ENCODE measurements at places on chromosomes 6 and 20.

DNA sequence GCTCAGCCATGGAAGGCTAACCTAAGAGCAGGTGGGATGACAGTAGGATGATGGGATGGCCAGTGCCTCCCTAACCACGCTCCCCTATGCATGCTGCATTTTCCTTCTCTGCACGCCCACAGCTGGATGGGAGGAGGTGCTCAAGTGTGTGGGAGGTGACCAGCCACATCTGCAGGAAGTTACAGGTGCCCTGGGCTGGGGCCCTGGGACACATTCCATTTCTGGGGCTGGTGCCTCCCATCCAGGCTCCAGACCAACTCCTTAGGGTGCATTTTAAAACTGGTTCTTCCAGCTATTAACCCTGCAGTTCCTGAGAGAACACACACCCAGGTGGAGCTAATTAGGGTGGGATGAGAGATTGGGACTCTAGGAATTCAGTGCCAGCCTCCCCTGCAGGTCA, 135.3 kb upstream of the ARMC2 start:
- no peak for DNase-seq

GRCh38 chr6:104686550-104687175, 173.1 kb downstream of the HACE1 start:
- no peak for DNase-seq

GRCh38 chr20:10603971-10604864, 69.6 kb downstream of the JAG1 start:
- no peak for DNase-seq

- DNase-seq: peak; percentile 67
These were observed 501 bp downstream of the PLCG1 start for GRCh38 chr20:41137614-41138474.

GRCh38 chr20:6582449-6582848, 185.0 kb upstream of the BMP2 start:
- DNase-seq: no peak

DNA sequence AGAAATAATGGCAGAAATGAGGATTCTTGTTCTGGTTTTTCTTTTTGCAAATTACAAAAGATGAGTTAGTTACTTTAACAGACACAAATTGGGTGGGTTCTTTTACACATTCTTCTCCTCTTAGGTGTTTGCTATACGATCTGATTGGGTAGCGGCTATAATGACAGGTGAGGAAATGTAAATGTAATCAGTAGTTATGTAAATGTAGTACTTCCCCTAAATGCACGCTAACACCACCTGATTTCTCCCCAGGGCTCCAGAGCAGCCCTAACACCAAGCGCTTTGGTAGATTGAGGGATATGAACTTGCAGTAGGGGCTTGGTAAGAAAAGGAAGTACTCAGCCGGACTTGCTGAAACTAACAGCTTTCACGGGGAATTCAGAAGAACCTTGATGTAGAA, 499.4 kb upstream of the NOX3 start:
- DNase-seq: no peak

- no peak for DNase-seq
These were observed 27.4 kb downstream of the MRS2 start for GRCh38 chr6:24430086-24430485.

GRCh38 chr6:165617528-165617927, 45.5 kb downstream of the PDE10A start:
- no peak for DNase-seq

- no peak for DNase-seq
These were observed 40.3 kb downstream of the PRDM1 start for GRCh38 chr6:106126482-106126881.

DNA sequence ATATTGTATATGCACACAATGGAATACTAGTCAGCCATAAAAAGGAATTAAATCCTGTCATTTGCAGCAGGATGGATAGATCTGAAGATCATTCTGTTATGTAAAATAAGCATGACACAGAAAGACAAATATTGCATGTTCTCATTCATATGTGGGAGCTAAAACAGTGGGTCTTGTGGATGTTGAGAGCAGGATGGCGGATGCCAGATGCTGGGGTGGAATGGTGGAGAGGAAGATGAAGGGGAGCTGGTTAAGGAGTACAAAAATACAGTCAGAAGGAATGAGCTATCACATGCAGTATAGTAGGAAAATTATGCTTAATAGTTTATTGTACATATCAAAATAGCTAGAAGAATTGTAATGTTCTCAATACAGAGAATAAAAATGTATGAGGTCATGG, 41.8 kb downstream of the THBS2 start:
- no peak for DNase-seq

DNA sequence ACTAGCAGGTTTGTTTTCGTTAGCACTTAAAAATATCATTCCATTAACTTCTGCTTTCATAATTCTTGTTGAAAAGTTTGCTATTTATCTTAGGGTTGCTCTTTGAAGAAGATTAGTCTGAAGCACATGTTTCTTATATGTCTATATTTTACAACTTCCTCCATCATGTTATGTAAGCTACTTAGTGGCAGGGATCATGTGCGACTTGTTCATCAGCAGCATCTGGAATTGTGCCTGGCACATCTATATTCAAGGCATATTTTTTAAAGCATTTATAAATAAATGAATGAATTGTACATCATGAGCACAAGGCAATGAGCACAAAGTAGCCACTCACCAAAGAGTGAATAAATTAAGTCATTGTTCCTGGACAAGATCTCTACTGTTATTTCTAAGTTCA, 187.2 kb upstream of the COL21A1 start:
- DNase-seq: no peak

DNA sequence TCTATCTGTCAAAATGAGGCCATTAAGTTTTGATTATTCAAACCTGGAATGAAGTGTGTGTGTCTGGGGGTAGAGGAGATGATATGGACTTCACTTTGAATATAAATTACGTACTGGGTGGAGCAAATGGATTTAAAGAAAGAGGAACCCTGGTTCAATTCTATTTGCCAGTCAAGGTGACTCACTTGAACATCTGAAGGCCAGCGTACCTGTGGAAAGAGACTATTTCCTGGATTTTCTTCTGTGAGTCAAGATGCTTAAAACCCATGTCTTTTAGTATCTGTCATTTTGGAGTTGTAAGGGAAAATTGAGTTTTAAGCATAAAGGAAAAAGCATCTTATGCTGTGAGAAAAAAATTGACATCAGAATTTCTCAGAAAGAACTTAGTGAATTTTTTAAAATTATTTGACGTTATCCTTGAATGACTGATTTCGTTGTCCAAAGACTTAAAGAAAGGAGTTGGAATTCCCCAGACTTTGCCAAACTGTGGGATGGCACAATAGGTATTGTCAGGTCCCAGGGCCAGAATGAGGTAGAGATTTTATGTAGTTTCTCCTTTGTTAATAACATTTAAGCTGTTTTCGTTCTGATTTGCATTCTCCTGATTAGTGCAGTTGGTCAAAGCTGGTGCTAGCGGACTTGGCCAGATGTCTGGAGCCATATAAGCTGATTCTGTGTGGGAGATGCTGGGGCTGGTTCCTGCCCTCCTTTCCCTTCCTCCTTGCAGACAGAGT, 2.4 kb upstream of the PPP1R14C start:
- DNase-seq: no peak

GRCh38 chr20:25047766-25048165, 10.2 kb downstream of the ACSS1 start:
- no peak for DNase-seq

- no peak for DNase-seq
These were observed 206.9 kb downstream of the IBTK start for GRCh38 chr6:82040405-82041221.

- peak; percentile 33 for DNase-seq
These were observed 5.8 kb upstream of the KIAA0408 start for GRCh38 chr6:127464881-127465459.

DNA sequence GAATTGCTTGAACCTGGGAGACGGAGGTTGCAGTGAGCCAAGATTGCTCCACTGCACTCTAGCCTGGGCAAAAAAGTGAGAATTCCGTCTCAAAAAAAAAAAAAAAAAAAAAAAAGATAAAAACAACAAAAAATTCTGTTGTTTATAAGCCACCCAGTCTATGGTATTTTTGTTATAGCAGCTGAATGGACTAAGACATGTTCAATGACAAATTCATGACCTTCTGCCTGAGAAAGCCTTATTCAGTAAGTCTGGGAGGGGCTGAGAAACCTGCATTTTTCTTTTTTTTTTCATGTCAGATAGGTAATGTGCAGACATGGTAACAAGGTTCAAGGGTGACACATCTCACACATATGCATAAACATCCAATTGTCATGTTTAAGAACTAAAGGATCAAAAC, 40.4 kb upstream of the TRAF3IP2 start:
- no peak for DNase-seq

GRCh38 chr20:60469829-60470228, 511.6 kb downstream of the CDH26 start:
- DNase-seq: no peak

DNA sequence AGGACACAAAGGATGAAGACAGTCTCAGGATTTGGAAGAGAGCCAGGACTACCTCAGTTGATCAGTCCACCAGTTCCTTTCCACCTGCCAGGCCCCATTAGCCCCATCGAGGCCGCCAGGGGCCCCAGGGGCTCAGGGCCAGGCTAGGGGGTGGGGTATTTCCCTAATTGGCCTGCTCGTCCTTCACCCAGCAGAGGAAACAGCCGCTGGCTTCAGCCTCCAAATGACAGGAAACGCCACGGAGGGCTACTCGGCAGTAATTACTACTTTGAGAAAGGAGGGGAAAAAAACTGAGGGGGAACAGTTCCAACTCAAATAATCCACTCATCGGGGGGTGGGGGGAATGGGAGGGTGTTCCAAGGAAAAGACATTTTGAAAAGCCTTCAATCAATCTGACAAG, 42.7 kb downstream of the MAFB start:
- DNase-seq: no peak

- DNase-seq: no peak
These were observed 71.6 kb upstream of the GLP1R start for GRCh38 chr6:38976801-38977500.

DNA sequence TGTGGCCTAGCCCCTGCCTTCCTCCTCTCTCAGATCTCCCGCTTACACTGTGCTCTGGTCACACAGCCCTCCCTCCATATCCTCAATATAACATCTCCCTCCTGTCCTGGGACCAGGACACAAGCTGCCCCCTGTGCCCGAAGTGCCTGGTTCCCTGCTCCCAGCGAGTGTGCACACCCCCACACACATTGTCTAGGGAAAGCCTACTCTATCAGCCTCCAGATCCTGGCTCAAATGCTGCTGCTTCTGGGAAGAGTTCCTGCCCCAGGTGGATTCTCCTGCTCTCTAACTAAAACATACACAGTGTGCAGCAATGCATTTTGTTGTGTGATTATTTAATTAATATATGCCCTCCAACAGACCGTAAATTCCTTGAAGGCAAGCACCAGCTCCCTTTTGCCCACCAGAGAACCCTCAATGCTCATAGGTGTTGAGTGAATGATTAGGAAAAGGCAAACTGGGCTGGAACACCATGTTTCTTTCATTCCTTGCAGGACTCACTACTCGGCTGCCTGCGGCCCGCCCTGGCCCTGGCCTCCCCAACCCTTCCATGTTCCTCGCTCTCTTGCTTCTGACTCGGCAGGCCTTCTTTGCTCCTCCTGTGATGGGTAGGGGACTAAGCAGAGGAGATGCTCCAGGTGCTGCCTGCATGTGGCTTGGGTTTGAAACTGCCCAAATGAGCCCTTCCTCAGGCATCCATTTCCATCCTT, 194.6 kb downstream of the ZDHHC14 start:
- no peak for DNase-seq

DNA sequence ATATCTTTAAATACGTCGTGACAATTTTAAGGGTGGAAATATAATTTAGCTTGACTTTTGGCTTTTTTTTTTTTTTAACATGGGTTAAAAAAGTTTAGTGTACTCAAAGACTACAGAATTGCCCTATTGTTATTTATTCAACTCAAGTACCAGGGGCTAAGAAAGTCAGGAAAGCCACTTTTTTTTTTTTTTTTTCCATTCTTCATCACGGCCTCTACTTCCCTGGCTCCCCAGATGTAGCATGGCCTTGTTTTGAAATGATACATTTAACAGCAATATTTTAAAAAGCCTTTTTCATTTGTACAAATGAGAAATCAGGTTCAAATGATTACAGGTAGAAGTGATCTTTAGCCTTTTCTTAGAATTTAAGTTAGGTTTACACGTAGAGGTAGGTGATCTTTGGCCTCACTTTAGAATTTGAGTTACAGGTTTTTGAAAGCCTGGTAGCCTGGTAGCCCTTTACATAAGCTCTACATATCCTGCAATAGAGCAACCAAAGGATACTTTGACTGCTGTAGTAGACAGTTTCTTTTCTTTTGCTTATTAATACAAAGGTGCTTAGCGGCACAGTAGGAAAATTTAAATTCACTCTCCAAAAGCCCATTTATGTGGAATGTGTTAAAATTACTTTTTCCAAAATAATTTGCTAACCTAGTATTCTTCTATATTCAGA, 160.5 kb upstream of the MMS22L start:
- no peak for DNase-seq

DNA sequence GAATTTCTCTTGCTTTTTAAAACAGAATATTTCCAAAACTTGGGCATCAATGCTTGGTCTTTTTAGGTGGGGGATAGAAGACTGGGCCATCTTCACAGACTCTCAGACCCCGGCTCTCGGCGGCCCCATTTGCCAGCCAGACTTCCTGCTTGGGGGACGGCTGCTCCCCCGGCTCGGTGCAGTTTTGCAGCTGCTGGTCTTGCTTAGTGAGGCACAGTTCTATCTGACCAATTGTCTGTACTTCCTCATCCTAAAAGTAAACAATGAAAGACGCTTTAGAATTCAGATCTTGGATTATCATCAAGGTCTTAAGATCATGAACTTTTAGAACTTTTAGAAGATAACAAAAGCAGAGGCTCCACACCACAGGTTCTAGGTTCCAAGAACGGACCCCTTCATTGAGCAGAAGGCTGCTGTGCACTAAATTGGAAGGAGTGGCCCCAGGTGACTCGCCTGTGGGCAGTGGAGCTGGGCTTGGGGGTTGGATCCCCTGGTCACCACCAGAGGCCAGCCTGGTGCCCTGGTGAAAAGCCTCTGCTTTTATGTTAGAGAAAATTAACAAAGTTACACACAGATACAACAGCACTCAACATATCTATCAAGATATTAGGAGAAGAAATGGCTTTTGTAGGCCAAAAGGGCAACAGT, 26.7 kb downstream of the RNASET2 start:
- DNase-seq: no peak

GRCh38 chr6:25136854-25137253, 142.3 kb upstream of the CARMIL1 start:
- DNase-seq: no peak

GRCh38 chr20:54596651-54597050, 121.3 kb downstream of the DOK5 start:
- no peak for DNase-seq

DNA sequence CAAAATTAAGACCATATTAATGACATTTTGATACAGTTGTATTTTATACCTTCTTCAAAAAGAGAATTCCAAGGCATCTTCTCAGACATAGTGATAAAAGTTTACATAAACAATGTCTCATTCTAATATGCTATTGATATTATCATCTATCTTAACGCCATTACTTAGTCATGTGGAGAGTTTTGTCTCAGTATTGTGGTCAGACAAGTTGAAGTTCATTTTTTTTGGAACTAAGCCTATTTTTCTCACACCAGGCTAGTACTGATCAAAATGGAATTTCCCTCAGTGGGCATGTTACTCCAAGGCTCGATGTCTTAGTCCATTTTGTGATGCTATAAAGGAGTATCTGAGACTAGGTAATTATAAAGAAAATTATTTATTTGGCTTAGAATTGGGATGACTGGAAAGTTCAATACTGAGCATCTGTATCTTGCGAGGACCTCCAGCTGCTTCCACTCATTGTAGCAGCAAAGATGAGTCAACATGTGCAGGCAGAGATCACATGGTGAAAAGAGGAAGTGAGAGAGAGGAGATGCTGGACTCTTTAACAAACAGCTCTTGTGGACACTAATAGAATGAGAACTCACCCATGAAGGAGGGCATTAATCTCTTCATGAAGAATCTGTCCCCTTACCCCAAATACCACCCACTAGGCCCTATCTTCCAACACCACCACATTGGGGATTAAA, 825.5 kb upstream of the MANEA start:
- no peak for DNase-seq

Data from T-helper 2 cell treated with Interferon-gamma antibody and Interleukin-4, amounts not matched to agents 5 μg/mL and 100 μg/mL, for 36 hours (primary cell).